Activated T-cell treated with anti-CD3 and anti-CD28 coated beads, Interleukin-2, amount 50 U/mL, for 48 hours (primary cell): ENCODE measurements at places on chromosomes 5 and 9.

- no peak for DNase-seq
Measured at GRCh38 chr5:133384120-133384855, 228.1 kb downstream of the FSTL4 start.

GRCh38 chr5:128111818-128112448, 28.4 kb downstream of the SLC12A2 start:
- no peak for DNase-seq

GRCh38 chr5:136432705-136433104, 67.4 kb upstream of the TRPC7 start:
- DNase-seq: no peak

DNA sequence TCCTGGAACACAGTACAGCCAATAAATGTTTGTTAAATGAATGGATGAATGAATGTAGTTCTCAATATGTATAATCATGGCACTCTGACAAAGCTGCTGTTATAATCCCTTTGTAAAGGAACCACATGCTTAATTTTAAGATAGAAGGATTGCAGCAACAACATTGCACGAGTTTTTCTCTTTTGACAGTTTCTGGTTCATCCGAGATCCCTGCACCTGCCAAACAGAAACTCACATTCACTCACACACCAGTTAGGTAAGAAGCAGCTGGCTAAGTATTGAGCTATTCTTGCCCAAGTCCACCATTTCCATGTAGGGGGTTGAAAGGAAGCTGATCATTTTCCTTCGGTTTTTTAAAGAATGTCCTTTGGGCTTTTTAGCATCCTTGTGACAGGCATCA, 133.7 kb upstream of the MAP1B start:
- no peak for DNase-seq

DNA sequence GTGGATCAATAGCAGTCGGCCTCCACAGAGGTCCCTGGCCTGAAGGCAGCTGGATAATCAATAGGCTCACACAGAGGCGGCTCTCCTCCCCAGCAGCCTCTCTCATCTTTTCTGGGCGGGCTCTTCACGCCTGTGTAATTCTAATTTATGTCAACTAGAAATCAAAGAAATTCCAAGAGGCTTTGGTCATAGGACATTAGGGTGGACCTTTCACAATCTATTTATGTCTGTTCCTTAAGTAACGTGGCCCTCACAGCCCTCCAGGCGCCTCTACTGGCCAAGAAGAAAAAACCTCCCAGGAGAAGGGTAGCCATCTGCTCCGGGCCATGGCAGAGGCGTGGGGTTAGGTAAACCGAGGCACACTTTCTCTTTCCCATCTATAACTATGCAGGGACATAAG, 205.1 kb upstream of the EFNA5 start:
- no peak for DNase-seq

- no peak for DNase-seq
Measured at GRCh38 chr5:80481019-80481893, 6.6 kb upstream of the FAM151B start.

DNA sequence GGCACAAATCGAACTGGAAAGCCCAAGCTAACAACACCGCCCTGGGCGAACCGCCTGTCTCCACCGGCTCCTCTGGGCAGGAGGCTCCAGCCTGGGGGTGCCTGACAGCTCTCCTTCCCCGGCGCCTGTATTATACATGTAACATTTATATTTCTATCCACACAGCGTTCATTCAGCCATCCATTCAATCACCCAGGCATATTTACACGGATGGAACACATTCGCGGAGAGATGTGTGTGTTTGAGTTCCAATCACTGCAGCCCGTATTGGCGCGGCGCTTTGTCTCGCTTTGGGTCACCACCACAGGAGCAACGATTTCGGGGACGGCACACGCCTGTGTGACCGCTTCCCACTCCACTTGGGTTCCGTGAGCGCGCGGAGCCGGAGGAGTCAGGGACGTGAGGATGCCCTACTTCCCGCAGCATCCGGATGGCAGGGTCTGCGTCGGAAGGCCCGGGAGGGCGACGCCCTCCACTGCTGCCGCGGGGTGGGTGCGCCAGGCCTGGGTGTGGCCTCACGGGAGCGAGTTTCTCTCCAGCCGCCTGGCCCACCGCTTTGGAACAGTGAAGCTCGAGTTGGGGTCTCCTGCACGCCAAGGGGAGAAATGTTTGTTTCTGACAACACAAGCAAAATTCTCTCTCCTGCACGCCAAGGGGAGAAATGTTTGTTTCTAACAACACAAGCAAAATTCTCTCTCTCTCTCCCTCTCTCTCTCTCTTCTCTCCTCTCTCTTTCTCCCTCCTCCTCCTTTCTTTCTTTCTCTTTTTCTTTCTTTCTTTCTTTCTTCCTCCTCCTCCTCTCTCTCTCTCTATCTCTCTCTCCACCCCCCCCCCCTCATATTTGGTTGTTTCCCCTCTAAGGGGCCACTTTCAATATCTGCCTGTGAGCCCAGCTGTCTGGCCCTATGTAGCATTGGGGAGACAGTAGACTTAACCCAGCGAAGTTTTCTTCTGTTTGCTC, 1.1 kb upstream of the SV2C start:
- DNase-seq: peak; percentile 29

- no peak for DNase-seq
Measured at GRCh38 chr5:144004146-144004545, 166.3 kb downstream of the YIPF5 start.

GRCh38 chr5:135605221-135605620, 26.4 kb upstream of the CXCL14 start:
- DNase-seq: no peak

- no peak for DNase-seq
Measured at GRCh38 chr5:73370095-73370494, 78.5 kb downstream of the FOXD1 start.

GRCh38 chr9:133954862-133955529, 37.1 kb downstream of the VAV2 start:
- DNase-seq: peak; percentile 22

DNA sequence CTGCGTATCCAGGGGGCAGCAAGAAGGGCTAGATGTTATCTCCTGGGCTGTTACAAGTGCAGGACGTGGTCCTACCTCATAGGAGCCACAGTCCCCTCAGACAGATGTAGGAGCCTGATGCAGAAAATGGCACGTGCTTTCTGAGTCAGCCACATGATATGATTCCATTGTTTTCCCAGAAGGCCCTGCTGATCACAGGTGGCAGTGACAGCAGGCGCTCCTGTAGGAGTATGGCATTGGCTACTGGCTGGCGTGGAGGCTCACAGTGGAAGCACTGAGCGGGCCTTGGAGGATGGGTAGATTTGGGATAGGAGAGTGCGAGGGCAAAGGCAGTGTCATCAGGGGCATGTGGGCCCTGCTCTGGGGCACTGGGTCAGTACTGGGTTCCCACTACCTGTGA, 21.9 kb downstream of the USP20 start:
- DNase-seq: no peak

GRCh38 chr5:62597314-62597713, 18.7 kb downstream of the LRRC70 start:
- no peak for DNase-seq

- DNase-seq: no peak
Measured at GRCh38 chr5:174323878-174324281, 278.4 kb downstream of the NSG2 start.

- peak; percentile 90 for DNase-seq
Measured at GRCh38 chr5:170278611-170279458, 18.7 kb downstream of the LCP2 start.

GRCh38 chr9:125258160-125258785, 3.4 kb upstream of the GAPVD1 start:
- no peak for DNase-seq

DNA sequence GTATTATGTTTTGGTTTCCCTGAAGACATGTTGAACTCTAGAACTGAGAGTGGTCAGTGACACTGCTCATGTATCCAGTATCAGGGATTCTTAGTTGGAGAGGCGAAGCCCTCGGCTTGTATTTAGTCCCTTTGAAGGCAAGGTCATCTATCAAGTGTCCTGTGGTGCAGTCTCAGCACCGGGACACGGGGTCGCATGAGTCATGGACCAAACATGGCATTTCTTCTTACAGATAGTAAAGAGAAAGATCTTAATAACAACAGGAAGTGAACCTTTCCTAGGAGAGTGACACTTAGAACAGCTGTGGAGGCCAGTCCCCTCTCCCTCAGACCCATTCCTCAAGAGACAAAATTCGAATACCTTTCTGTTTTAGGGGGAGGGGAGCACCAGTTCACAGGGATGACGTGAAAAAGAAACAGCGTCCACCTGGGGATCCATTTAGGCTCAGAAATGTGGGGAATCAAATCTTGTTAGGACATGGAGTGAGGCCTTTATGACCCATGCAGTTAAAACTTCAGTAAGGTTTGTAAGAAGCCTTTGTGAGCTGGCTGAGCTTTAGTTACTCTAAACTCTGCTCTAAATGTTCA, 86.5 kb downstream of the ADGRV1 start:
- DNase-seq: no peak

DNA sequence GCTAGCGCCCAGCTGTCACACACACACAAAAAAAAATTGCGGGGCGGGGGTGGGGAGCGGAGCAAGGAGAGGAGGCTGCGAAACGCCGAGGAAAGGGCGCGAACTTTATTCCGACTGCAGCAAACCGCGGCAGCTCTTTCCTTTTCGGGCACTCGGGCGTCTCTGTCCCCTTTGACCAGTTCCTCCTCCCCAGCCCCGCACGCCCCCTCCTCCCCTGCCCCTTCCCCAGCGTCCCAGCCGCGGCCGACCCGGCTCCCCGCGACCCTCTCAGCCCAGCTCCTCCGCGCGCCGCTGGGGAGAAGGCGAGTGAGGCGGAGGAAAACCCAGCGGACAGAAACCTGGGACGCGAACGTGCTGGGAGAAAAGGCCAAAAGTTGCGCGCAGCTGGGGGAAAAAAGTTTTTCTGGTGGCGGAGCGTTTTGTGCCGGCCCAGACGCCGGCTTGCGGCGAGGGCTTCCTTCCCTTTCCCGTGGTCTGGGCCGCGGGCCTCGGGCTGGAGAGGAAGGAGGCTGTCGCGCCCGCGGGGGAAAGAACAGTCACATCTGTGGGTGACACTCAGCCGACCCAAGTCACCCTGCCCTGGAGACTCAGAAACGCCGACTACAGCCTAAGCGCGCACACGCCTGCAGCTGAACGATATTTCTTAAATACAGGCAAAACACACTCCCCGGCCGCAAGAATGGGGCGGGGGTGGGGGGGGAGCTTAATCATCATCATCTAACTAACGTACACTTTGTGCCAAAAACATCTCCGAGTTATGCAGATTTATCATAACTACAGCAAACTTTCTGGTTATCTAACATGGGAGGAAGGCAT, 1.1 kb upstream of the BNC2 start:
- no peak for DNase-seq

- no peak for DNase-seq
Measured at GRCh38 chr5:69308046-69308553, 24.5 kb downstream of the CCDC125 start.

- no peak for DNase-seq
Measured at GRCh38 chr5:100647461-100648230, 112.5 kb downstream of the FAM174A start.

GRCh38 chr5:145221416-145221815, 613.7 kb downstream of the PRELID2 start:
- no peak for DNase-seq

- no peak for DNase-seq
Measured at GRCh38 chr9:131668057-131668438, 71.8 kb downstream of the RAPGEF1 start.

DNA sequence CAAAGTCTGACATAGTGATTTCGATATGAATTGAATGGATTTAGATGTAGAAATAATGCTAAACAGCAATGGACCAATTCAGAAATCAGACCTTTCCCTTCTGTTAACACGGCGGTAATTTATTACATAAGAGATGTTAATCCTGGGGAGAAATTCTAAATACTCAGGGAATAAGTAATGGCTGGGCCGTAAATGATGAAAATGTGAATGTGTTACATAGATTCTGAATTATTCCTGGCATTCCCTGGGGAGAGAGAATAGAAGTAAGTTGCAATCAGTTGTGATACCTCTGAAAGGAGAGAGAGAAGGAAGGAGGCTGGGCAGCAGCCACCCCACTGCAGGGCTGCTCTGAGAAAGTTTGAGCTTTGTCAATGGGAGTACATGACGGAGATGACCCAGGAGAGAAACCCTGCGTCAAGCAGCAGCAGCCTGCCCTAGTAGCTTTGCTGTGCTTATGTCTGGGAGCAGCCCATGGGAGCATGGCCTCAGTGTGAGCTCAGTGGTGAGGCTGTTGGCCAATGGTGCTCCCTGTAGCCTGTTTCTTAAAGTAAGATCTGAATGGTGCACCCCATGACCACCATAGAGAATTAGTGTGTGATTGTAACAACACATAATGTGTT, 420.1 kb downstream of the MTRR start:
- DNase-seq: no peak

DNA sequence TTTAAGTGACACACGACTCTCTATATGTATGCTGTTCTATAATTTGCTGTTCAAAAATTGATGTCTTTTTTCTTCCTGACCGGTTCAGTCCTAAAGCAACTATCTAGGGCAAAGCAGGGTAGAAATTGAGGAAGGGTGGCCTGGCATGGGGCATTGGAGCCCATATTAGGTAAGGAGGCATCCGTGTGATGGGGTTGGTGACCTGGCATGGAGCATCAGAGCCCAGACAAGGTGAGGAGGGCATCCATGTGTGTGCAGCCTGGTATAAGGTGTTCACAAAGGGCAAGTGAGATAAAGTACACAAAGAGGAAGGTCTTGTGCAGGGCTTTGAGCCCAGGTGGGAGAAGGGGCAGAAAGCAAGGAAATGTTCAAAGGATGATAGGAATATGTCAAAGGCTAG, 104.9 kb downstream of the PAM start:
- DNase-seq: no peak

- no peak for DNase-seq
Measured at GRCh38 chr5:67106626-67107342, 89.8 kb downstream of the CD180 start.

GRCh38 chr5:131810510-131811249, 13.9 kb upstream of the FNIP1 start:
- no peak for DNase-seq

DNA sequence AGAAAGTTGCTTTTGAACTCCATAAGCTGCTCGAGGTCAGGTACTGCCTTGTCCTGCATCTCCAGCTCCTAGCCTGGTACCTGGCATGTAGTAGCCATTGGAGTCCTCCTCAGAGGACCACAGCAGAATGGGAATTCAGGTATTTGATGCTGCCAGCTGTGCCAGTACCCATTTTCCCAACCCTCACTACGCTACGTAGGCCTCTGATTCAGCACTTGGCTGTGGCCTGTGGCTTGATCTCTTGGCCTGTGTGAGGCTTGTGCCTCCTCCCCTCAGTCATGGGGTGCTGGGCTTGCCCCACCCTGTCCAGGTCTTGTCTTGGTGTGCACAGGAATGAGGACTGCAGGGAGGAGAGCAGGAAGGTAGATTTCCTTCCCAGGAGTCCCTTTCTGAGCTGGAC, 11.8 kb downstream of the OTULIN start:
- peak; percentile 60 for DNase-seq

- no peak for DNase-seq
Measured at GRCh38 chr5:52743529-52743928, 44.2 kb upstream of the ITGA1 start.
